ENCODE measurements at places on chromosomes 2 and 18.

- no peak for DNase-seq
Measured at GRCh38 chr2:95018301-95018700, 7.2 kb upstream of the MAL start.

- no peak for DNase-seq
Measured at GRCh38 chr2:61356958-61357350, 113.9 kb downstream of the USP34 start.

DNA sequence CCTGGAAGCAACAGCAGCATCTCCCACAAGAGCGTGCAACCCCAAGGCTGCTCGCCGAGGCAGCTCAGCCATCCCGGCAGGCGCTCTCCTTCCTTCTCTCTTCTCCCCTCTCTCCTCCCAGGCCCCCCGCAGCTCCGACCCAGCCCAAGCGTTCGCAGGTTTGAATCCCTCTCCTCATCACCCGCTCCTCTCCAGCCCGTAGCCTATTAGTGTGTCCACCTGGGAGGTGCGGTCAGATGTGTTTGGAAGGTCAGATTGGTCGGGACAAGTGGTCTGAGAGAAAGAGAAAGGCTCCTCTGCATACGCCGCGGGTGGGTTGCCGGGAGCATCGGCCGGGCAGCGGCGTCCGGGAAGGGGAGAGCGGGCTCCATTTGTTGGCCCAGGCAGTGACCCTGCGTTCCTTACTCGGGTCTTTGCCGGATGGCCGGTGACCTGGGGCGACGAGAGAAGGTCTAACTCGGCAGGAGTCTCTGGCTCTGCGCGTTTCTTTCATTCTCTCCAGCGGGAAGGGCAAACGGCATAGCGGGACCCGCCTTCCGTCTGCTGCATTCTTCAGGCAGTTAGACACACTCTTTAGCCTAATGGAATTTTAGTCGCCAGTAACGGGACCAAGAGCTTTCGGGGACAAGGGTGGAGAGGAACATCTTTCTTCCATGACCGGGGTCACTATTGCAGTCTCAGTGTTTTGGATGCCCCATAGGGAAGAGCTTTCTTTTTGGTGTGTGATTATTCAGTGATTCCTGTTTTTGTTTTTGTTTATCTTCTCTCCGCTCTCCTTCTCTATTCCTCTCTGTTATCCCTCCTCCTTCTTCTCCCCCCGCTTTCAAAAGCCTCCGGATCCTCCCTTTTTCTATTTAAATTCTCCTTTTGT, 1.1 kb upstream of the TMEFF2 start:
- DNase-seq, result no peak

DNA sequence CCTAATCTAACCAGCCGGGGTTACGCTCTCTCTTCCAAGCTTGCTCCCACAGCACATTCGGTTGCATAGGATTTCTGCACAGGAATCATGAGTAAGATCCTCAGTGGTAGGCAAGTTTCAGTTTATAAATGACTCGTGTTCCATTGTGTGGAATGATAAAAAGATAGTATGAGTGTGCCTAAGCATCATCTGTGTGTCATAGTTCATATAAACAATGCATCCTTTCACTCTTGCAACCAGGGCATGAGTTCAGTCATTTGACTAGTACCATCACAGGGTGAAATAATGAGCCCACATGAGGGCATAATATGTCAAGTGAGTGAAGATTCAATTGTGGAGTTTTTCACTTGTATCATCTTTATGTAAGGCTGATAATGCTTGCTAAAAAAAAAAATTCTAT, 417.1 kb upstream of the CDH2 start:
- DNase-seq, result no peak

DNA sequence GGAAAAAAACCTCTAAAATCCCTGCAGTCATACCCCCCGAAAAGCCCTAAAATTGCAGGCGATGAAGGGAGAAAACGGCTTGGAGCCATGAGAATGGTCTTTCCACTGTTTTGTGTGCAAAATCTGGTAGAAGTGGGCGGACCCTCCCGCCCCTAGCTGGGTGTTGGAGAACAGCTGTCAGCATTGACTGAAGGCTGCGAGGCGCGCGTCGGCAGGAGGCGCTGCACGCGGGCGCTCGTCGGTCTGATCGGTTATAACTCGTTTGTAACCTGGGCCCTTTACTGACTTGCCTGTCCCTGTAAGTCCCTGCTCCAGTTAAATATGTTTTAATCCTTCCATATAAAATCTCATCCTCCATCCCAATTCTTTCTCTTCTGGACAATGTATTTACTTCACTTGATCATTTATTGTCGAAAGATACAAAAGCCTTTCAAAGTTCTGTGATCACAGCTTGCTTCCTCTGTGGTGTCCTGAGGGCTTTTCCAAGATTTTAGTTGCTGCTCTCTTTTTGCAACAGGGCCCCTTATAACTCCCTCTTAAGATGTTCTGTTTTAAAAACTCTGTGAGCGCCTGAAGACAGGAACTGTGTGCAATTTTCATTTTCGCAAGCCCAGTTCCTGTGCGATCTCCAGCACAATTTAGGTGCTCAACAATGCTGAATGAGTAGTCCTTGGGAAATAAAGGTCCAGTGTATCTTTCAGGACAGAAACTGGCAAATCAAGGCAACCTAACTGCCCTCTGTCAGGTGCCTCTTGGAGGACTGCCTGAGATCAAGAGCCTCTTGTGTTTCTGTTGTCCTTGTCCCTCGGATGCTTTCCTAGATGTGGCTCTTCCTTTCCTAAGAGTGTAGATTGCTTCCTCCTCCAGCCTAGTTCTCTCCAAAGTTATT, 918 bp upstream of the HNRNPLL start:
- DNase-seq, result peak; percentile 69

GRCh38 chr2:238817891-238818290, 30.0 kb upstream of the TWIST2 start:
- no peak for DNase-seq

DNA sequence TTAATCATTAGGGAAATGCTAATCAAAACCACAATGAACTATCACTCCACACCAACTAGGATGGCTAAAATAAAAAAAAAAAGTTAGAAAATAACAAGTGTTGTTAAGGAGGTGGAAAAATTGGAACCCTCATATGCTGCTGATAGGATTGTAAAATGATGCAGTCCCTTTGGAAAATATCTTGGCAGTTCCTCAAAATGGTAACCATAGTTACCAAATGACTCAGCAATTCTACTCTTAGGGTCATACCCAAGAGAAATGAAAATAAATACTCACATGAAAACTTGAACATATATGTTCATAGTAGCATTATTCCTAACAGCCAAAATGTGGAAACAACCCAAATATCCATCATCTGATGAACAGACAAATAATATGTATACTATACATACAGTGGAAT, 15.7 kb upstream of the ACVR2A start:
- DNase-seq, result no peak

- DNase-seq, result no peak
Measured at GRCh38 chr2:179037807-179038206, 12.1 kb downstream of the CCDC141 start.

DNA sequence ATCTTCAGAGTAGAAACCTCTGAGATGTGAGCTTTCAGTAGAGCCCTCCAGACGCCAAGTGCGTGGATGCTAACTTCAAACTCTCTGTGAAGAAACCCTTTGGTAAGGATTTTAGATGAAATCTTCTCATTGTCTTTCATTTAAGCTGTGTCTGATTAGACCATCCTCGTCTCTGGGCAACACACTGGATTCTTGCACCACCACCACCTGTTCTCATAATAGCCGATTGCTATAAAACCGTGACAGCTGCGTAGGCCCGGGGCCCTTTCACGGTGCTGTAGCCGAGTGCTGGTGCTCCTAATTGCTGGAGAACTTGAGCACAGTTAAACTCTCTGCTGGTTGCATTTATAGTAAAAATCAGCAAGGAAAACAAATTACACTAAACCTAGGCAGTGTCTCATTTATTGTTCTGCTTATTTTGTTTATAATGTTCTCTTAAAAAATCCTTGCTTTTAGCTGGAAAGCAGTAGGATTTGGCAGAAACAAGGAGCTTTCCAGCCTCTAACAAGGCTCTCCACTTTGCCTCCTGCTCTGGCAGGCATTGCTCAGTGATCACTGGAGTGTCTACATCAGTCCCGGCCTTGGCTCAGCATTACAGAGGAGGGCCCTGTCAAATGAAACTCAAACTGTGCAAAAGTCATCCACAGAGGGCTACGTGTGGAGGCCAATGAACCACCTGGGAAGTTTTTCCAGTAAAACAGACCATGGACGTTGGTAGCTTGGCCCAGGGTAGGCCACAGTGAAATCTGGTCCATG, 40.9 kb upstream of the MBP start:
- no peak for DNase-seq

DNA sequence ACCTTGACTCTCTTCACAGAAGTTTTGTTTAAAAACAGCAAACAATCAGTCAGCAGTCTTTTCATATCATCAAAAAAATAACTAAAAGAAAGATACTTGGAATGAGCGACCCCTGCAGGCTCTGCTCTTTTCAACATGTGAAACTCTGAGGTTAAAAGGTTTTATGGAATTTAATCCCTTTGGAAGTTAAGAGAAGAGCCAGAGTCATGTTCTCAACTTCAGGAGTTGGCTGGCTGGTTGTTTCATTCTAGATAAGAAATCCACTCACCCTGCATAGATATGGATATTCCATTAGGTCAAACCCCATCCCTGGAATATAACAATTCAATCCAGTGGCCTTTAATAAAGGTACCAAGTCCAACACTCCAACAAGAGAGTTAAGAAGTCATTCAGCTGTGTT, 115.6 kb upstream of the RMDN2 start:
- DNase-seq, result no peak

DNA sequence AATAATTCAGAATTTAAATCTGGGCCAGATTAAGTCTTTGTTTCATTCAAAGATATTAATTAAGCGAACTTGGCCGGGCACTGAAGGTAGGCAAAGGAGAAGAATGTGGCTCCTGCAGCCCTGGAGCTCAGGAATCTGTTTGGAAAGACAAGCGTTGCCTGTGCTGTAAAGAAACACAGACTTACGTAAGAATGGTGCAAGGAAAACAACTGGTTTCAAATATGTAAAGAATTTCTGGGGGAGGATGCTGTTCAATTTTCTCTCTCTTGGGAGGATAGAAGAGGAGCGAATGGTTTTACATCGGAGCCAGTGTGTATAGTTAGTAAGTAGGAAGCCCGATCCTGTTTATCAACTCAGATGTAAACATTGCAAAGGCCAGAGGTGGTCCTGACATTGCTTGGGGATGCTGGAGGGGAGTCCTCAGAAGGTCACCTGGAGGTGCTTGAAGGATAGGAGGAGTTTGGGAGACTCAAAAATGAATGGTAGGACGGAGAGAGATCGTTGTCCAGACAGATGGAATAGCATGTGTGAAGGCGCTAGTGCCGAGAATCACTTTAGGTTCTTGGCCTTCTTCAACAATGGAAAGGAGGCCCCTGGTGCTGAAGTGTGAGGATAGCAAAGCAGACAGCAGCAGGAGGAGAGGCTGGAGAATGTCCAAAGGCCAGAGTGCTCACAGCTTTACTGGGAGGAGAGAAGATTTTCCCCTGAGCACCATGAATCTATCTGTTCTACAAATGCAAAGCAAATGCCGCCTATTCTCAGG, 456.1 kb downstream of the LPIN1 start:
- DNase-seq, result no peak

DNA sequence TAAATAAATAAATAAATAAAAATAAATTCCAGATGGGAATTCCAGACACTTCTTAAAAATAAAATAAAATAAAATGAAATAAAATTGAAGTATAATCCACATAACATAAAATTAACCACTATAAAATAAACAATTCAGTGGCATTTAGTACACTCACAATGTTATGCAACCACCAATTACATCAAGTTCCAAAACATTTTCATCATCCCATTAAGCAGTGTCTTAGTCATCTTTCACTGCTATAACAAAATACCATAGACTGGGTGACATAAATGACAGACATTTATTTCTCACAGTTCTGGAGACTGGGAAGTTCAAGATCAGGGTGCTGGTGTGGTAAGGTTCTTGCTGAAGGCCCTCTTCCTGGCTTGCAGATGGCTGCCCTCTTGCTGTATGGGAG, 22.6 kb upstream of the PROKR1 start:
- no peak for DNase-seq

GRCh38 chr2:152513681-152514080, 178.7 kb downstream of the FMNL2 start:
- DNase-seq, result no peak

DNA sequence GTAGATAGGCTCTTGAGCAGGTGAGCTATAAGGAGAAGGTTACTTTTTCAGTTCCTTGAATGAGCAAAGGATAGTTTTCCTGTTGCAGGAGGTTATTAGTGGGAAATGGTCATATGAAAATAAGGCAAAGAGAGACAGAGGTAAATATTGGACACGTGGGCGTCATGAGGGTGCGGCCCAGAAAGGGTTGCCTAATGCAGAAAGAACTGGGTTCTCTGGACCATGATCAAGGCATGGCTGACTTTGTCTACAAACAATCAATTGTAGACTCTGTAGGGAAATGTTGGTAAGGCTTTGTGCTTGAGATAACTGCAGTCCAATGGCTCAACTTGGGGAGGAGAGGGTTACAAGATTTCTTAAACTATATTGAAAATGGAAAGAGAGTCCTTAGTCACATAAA, 585.8 kb downstream of the BCL11A start:
- DNase-seq, result no peak

GRCh38 chr18:14925281-14925709, 177.3 kb downstream of the ANKRD30B start:
- DNase-seq, result no peak

DNA sequence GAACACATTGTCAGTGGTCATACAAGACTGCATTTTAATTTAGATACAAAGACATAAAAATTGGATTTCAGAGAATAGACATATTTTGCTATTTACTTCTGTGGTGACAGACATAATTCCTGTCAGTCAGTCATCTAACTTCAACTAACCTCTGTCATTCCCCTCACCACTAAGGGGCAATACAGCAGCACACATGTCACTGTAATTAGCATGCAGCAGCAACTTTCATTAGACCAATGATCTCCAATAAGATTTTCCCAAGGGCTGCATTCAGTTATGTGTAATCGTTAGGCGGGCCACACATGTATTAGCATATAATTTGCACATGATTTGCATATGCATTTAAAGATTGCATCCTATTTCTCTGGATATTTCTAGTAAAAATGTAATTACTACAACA, 624.5 kb downstream of the NR4A2 start:
- no peak for DNase-seq

- DNase-seq, result no peak
Measured at GRCh38 chr2:165870346-165870745, 76.3 kb upstream of the GALNT3 start.

GRCh38 chr2:176079285-176079830, 4.4 kb downstream of the EVX2 start:
- DNase-seq, result no peak

GRCh38 chr18:41681138-41681880, 273.7 kb upstream of the PIK3C3 start:
- no peak for DNase-seq

Data from activated T-cell treated with anti-CD3 and anti-CD28 coated beads for 4 hours (primary cell).